Nucleus accumbens (tissue), 56 donors: ENCODE measurements at places on chromosomes 7 and 10.

- no peak for DNase-seq
Observed at GRCh38 chr10:92222603-92223262, 68.1 kb downstream of the CPEB3 start.

DNA sequence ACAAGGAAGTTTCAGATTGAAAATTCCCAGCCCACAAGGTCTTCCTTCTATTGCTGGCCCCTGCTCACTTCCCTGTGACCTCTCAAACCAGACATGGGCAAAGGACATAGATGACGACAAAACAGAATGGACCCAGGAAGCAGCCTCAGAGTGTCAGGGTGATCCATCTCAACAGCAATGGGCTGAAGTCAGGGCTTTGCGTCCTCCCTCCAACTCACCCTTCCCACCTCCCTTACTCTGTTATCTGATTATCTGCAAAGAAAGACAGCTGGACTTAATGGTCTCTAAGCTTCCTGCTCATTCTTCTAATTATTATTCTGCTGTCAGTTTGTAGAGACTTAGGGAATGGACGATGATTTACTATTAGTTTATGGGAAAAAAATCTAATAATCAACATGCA lies 115.9 kb downstream of the PIP4K2A start:
- no peak for DNase-seq

DNA sequence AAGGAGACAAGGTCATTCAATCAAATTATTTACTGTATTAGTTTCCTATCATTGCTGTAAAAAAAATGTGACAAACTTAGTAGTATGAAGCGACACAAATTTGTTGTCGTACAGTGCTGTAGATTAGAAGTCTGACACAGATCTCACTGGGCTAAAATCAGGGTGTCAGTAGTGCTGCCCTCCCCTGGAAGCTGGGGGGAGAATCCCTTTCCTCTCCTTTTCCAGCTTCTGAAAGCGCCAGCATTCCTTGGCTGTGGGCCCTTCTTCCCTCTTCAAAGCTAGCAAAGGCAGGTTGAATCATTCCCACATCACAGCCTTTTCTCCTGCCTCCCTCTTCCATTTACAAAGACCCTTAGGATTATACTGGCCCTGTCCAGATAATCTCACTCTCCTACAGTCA lies 28.0 kb downstream of the VPS41 start:
- no peak for DNase-seq

- DNase-seq: no peak
Observed at GRCh38 chr7:103010211-103010610, 64.4 kb downstream of the FBXL13 start.

GRCh38 chr7:75776295-75776971 lies 4.4 kb upstream of the CCL26 start:
- no peak for DNase-seq

DNA sequence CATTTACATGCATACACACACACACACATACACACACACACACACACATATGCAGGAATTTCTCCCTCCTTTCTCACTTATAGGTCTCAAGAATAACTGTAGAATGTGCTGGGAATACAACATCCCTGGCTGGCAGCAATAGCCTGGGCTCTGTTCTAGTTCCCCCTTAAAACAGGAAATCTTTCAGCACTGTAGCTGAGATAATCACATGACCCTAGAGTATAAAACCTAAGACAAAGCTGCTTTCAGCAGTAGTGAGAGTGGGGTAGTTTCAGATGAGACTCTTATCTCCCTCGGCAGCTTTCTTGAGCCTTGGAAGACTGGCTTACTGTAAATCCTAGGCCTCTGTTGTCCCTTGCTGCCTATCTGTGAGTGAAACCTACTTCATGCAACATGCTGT lies 137.4 kb upstream of the AKR1E2 start:
- no peak for DNase-seq

DNA sequence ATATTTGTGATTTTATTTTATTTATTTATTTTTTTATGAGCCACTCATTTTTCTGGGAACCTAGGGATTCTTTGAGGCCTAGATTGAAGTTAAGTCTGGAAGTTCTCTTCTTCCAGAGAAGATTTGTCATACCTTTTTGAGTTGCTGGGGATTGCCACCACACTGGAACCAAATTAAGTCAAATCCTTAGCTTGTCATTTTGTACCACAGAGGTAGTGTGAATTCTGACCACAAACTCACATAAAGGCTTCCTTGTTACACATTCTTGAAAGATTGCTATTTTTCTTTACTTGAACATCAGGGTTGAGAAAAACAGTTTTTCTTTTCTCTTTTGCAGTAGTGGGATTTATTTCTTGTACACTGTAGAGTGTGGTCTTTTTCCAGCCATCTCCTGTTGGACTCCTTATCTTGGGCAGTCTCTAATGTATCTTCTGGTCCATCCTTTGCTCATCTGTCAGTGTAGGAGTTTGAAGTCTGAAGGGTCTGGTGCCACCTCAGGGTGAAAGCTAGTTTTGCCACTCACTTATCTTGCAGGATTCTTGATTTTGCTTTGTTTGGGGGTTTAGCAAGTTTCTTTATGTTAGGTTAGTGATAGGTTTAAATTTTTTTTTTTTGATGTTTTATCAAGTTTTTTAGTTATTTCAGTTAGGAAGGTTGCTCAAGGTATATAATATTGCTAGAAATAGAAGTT lies 24.8 kb downstream of the PCBD1 start:
- DNase-seq: no peak

GRCh38 chr7:95454438-95455045 lies 19.7 kb upstream of the PON2 start:
- no peak for DNase-seq

DNA sequence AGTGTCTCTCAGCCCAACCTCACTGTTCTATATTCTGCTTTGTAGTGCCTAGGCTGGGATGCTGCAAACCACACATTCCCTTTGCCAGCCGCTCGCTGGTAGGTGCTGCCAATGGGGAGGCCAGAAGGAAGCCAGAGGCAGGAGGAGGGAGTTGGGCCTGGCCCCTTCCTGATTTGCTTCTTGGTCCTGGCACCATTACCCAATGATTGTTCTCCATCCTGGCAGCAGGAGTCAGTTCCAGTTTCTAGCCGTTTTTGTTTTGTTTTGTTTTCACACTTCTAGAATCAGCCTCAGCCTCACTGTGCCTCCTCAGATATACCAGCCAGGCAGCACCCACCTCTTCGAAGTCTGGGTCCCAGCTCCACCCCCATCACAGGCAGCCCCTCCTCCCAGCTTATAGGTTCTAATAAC lies 27.4 kb upstream of the LOXL4 start:
- no peak for DNase-seq

DNA sequence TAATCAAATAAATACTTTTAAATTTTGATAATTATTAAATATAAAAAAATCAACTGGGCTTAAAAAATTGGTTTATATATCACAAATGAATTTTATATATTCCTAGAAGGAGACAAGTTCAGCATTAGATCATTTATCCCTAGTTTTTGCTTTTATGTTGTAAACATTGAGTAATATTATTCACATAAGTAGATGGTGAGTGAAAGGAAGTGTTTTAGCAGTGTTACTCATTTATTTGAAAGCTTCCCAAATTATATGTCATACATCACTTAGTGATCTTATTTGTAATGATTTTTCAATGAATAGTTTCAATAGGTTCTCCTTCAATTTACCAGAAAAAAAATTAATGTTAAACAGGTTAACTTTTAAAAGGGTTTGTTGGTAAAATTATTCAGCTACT lies 15.8 kb downstream of the KLLN start:
- no peak for DNase-seq

GRCh38 chr10:125011926-125012705 lies 70.2 kb downstream of the ZRANB1 start:
- no peak for DNase-seq

DNA sequence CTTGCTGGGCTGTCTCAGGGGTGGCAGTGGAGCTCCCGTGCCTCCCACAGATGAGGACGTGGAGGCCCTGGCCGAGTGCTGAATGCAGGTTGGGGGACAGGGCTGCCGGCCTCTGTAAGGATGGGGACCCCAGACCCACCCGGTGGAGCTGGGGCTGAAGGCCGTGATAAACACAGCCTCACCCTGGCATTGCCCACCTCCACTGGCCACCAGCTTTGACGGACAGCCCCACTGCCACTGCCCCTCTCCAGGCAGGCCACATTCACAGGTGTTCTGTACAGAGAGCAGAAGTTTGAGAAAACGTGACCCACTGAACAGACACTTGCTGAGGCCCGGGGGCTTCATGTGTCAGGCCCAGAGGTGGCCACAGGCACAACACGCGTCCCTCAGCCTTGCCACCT lies 126.2 kb downstream of the LHPP start:
- no peak for DNase-seq

DNA sequence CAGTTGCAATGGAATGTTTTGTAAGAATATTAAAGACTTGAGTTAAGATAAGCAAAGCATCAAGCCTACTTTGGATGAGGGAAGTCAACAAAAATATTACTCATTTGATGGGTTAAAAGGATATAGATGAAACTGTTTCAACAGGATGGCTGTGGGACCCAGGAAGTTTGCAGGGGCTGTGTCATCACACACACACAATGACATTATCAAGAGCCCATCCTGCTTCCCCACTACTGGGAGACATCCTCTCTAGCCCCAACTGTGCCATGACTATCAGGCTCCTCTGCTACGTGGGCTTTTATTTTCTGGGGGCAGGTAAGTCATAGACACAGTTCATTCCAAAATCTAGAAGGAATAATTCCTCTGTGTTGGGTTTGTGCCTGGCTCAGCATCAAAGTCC lies 78.8 kb upstream of the PRSS1 start:
- DNase-seq: no peak

- no peak for DNase-seq
Observed at GRCh38 chr10:28300027-28300426, 2.8 kb downstream of the MPP7 start.

DNA sequence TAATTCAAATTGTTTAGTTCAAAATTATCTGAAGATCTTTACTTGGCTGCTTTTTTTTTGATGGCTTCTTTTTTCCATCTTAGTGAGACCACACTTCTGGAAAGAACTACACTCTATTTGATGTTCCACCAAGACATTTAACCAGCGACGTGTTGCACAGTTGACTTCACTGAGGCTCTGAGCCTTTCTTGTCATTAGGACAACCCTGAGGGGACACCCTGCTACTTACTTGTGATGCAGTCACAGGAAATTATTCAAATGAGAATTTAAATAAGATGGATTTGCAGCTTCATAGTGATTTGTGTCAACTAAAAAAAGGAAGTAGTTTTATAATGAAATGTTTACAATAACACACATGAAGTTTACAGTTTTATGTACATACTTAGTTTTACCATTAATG lies 25.6 kb upstream of the PIK3CG start:
- DNase-seq: no peak

- DNase-seq: no peak
Observed at GRCh38 chr7:98305951-98306535, 24.6 kb downstream of the BRI3 start.

GRCh38 chr10:49313501-49314070 lies 14.6 kb downstream of the C10orf71 start:
- DNase-seq: no peak

DNA sequence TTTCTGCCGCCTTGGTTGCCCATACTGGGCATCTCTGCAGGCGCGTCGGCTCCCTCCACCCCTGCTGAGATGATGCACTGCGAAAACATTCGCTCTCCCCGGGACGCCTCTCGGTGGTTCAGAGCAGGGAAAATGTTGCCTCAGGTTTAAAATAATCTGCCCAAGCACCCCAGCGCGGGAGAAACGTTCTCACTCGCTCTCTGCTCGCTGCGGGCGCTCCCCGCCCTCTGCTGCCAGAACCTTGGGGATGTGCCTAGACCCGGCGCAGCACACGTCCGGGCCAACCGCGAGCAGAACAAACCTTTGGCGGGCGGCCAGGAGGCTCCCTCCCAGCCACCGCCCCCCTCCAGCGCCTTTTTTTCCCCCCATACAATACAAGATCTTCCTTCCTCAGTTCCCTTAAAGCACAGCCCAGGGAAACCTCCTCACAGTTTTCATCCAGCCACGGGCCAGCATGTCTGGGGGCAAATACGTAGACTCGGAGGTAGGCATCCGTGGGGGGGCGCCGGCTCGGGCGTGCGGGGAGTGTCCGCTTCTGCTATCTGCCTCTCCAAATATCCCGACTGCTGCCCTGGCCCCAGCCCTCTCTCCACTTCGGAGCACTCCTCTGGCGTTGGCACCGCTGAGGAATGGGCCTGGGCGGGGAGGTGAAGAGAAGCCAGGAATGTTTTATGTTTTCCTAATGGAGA lies at the start of gene CAV1:
CAV1 (plus strand) TSS at position 428 of the 689 bp plus-strand sequence; CDS start at position 455, 27 bp downstream.
- DNase-seq: no peak

GRCh38 chr7:33744293-33745075 lies 160.9 kb upstream of the BMPER start:
- no peak for DNase-seq

GRCh38 chr10:130998642-130999041 lies 312.9 kb downstream of the TCERG1L start:
- no peak for DNase-seq

DNA sequence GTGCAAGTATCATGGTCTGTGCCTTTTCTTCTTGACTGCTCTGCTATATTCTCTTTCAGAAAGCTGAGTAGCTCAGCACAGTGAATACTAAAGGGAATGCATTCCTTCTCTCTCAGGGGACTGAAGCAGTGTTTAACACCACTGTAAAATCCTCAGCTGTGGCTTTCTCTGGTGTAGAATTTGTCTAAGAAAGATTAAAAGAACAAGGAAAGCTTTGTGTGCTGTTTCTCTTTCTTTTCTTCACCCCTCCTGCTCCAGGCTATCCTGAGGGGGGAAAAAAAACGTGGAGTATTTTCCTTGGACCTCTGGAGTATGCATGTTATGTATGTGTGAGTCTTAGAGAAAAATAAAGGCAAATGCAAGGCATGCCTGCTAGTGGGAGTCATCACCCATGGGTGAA lies 383.9 kb downstream of the AUTS2 start:
- DNase-seq: no peak

- DNase-seq: no peak
Observed at GRCh38 chr7:111910656-111911055, 295.5 kb downstream of the DOCK4 start.

GRCh38 chr10:4506095-4506494 lies 319.9 kb upstream of the AKR1E2 start:
- DNase-seq: no peak

DNA sequence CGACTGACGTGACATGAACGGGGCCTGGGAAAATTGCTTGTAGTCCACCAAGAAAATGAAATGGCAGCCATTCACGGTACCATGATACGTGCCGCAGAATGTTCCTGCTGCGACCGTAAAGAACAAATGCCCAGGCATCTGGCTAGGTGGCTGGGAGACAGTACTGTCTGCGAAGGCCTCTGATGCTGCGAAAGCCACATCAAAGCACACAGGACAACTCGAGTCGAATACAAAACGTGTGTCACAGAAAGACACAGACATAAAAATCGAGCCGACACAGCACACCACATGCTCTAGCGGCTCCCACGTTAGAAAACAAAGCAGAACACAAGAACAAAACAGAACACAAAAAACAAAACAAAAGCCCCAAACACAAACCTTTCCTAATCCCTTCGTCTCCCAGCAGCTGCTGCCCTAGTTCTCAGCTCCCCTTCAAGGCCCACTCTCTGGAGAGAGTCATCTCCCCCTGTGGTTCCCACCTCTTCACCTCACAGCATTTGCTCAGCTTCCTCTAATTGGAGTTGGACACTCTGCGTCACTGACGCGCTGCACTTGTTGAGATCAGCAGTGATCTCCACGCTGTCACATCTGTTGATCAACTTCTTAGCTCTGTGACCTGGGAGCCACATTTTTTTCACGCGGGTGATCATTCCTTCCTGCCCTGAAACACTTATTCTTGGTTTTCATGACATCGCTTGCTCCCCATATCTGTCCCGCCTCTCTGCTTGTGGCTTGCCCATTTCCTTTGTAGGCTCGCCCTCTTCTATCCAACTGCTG lies 112.2 kb downstream of the CLEC2L start:
- DNase-seq: no peak
